RWPE2 (cell line): ENCODE measurements at places on chromosomes 16 and 17.

DNA sequence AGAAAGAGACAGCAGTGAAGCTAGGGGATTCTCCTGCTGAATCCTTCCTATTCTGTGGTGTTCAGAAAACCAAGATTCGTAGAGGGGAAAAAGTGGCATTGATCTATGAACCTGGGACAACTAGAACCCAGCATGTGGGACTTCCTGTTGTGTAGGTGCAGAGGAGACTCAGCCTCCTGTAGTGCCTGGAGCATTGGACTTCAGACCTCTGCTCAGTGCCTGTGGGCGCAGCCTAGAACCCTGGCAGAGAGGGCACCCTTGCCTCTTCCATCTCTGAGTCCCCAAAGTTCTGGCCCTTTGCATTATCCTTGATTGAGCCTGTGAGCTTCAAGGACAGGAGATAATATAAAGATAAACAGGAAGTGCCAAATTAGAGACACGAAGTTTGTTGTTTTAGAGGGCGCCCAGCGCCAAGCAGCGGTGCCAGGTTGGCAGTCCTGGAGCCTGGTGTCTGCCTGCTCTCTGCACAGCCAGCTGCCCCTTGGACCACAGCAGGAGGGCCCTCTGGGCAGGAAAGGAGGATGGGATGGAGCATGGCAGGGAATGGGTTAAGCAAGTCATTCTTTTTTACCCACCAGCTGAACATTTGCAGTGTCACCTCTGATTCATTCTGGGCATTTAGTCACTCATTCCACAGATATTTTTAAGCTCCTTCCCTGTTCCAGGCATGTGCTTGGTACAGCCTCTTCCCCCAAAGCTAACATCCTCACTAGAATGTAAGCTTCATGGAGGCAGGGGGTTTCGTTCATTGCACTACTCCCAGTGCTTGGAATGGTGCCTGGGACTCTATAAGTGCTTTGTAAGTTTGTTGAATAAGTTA is 11.9 kb upstream of the SP6 start:
- no peak for DNase-seq

- DNase-seq, result no peak
Observed at GRCh38 chr16:56625140-56625942, at the start of gene MT1E. Gene MT1E, plus strand, starts transcription at chr16:56625781. Its CDS starts 71 bp downstream, at chr16:56625852.

DNA sequence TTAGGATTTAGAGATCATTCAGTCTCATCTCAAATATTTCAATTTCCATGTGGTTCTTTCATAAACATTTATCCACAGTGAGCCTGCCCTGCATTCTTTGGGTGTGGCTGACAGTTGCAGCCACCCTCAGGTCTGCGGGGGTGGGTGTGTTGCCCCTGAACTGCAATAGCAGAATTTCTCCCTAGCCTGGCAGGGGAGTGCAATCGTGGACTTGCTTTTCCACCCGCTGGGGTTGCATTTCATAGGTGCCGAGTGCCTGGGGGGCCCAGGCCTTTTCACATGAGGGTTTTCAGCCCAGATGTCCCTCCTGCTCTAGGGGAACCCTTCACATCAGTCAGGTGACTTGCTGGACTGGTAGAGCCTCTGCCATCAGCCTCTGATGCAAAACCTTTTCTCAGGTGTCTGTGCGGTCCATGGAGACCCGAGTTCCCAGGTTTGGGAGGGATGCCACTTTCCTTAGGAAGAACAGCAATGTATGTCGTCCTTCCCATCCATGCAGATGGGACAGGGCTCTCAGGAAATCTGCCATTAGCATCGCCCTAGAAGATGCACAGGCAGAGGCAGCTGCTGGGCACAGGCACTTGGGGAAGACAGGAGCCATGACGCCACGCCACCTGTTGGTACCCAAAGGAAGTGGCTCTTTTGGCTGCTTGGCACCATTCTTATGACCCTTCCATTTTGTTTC is 2.4 kb upstream of the USP36 start:
- DNase-seq, result no peak

GRCh38 chr17:76506408-76507345 is 5.5 kb upstream of the RHBDF2 start:
- DNase-seq, result no peak

GRCh38 chr16:72946474-72947194 is 101.3 kb downstream of the ZFHX3 start:
- DNase-seq, result no peak

GRCh38 chr17:73991260-73991659 is 212.2 kb upstream of the RPL38 start:
- DNase-seq, result no peak

DNA sequence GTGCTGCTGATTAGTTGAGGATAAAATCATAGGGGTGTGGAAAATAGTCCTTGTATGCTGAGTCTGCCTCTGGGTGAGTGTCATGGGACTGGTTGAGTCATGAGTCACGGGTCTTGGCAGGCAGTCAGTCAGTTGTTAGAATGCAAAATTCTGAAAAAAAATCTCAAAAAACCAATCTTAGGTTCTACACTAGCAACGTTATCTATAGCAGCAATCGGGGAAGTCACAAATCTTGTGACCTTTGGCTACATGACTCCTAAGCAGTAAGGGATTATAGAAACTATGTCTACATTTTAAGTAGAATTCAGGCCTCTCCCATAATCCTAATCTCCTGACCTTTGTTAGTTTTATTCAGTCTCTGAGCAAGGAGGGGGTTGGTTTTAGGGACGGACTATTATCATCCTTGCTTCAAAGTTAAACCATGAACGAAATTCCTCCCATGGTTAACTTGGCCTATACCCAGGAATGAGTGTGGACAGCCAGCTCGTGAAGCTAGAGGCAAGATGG is 18.0 kb upstream of the PMFBP1 start:
- no peak for DNase-seq

- DNase-seq, result no peak
Observed at GRCh38 chr16:10871157-10871991, 5.6 kb upstream of the CIITA start.

DNA sequence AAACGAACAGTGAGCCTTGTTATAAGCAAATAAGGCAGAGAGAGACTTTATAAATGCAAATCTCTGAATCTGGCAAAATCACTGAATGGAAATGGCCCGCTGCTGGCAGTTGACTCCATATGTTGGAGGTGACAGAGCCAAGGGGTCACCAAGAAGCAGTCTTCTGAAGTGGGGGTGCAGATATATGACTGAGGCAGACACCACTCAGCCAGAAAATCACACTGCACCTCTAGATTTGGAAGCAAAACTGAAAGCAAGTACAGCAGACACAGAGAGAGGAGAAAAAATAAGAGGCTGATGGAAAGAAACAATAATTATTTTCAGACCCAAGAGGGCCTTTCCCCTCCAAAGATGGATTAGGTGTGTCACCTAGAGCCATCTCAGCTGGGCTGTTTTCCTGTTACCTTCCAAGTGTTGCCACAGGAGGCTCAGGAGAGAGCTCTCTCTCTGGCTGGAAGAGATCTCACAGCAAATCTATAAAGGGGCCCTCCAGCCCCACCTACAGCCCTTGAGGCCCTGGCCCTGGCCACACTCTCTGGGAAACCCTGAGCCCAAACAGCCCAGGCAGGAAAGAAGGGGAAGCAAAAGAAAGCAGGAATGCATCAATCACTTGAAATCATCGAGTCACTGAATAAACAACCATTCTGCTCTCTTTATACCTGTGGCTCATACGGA is 585.1 kb upstream of the PSMD7 start:
- DNase-seq, result no peak

GRCh38 chr16:48958681-48959080 is 323.0 kb downstream of the CBLN1 start:
- DNase-seq, result no peak

DNA sequence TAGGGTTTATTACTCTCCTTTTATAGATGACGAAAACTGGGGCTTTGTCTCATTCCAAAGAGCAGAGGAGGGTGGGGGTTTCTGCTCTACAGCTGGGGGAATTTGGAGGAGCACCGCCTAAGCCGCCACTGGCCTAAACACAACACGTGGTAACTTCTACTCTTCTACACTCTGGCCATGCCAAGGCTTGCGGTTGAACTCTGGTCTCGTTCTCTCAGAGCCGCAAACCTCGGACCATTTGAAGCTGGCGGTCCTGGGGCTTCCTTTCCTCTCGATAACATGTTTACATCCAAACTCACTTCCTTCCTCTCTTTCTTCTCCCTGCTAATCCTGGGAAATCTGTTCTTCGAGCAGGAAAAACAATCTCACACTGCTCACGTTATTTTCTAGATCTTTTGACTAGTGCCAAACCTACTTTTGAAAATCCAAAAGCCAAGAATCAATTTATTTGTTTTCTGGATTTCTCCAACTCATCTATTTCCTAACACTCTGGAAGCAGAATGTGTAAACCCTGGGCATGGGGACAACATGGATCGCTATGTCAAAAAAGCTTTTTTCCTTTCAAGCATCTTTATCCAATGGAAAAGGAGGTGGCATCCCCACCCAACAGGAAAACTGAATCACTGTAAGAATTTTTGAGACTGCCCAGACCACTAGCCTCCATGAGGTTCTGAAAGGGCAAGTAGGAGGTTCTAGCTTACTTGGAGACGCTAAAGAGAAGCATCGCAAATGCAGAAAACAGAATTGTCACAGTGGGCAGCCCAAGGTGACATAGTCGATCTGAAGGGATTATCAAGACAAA is 13.6 kb upstream of the EEF2K start:
- DNase-seq, result no peak
